ENCODE measurements at places on chromosomes 13 and 19.
A peak's percentile ranks its signal among the peaks of the same experiment; 100 is the strongest.

- DNase-seq: no peak
Measured at GRCh38 chr13:106047859-106048258, 487.6 kb downstream of the EFNB2 start.

DNA sequence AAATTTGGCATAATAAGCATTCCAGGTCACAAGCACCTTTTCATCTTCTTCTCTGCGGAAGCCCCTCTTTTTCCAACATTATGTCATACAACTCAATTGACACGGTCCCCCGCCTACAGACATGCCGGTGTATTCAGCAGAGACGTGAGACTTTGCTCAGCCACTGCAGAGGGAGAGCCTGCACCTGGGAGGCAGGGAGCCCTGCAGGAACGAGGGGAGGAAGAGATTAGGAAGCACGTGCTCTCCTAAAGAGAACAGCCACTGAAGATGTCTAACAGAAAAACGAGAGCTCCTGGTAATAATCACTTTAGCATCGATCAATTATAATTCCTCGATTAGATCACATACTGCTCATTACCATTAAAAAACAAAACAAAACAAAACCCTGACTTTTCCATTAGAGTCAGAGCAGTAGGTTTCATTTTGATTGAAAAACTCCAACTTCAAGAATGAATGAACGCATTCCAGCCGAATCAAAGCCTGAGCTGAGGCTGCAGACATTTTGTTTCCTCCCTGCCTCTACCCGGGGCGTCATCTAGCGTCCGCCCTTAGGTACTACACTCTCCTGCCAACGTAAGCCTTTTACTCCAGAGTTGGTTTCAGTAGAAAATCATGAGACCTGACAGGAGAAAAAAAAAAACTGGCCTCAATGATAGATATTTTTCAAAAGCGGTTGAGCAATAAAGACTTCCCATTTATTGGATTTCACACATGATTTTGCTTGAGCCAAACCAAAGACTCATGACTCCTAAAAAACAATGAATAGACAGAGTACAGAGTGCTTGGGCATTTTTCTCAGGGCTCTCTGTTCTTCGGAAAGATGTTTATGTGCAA, 194.5 kb downstream of the KATNAL1 start:
- DNase-seq: peak; percentile 88

DNA sequence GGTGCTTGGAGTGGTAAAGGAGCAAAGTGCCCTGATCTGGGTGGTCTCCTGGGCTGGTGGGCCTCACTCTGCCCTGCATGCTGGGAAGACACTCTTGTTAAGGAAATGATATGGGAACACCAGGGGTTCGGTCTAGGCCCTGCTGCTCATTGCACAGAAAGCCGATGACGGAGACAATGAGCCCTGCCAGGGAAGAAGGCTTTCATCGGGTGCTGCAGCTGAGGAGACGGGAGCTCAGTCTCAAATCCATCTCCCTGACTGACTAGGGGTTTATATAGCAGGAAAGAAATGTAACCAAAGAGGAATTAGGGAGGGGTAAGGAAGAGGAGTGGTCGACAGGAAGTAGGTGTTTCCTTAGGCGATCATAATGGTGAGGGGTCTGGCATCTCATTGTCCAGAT, 253.4 kb downstream of the TEX29 start:
- no peak for DNase-seq

DNA sequence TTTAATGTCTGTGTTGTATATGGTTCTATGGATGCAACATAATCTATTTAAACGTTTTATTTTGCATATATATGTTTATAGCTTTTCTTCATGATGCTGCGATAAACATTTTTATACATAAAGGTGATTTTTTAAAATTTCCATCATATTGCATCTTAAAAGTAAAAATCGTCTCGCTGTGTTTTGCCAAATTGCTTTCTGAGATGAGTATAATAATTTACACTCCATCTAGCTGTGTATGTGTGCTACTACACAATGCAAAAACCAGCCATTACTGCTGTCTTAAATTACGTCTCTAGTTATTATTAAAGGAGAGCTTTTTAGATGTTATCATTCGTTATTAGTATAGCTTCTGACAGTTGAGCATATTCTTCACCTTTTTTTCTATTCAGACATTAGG, 37.2 kb downstream of the METTL21C start:
- DNase-seq: no peak

GRCh38 chr19:7942981-7943443, 454 bp downstream of the TIMM44 start:
- no peak for DNase-seq

DNA sequence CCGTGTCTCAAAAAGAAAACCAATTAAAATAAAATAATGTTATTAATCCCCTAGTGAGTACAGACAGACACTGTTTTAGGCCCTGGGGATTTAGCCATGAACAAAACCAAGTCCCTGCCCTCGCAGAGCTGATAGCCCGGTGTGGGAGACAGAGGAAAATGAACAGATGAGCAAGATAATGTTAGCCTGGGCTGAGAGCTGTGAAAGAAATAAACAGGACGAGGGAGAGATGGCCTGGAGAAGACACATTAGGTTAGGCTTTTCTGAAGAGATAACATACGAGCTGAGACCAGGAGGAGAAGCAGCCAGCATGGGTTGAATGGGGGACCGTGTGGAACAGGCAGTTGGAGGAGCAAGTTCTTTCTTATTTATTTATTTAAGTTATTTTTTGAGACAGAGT, 9.0 kb downstream of the RELB start:
- DNase-seq: no peak

DNA sequence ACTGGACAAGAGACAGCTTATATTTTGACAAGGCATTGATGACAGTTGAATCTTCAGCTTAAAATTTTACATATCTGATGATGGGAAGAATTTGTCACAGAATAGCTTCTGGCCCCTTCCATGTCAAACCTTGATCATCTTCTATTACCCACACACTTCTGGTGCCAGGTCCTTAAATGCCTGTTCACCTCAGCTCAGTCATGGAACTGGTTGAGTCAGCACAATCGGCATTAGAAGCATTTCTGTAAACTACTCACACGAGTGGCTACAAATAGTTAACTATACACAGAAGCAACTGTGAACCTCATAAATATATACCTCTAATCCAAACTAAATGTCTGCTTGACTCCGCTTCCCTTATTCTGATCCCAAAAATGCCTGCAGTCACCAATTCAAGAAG, 161.2 kb downstream of the FOXO1 start:
- DNase-seq: no peak

DNA sequence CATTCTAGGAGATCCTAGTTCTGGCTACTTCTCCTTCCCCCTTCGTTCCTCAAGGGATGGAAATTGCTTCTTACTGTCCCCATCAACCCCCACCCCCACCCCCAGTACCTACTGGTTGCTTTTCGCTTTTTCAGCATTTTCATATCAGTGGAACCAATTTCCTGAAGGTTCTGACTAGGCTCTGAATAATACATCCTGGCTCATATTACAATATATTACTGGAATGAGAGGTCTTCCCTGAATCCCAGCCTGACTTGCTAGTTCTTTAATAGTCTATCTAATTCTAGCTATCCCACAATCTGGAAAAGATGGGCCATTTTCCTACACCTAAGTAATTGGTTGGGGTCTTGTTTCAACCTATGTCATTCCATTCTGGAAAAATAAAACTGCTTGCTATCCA, 207.4 kb downstream of the COG6 start:
- no peak for DNase-seq

GRCh38 chr13:20513466-20513995, 12.1 kb downstream of the CRYL1 start:
- DNase-seq: no peak

DNA sequence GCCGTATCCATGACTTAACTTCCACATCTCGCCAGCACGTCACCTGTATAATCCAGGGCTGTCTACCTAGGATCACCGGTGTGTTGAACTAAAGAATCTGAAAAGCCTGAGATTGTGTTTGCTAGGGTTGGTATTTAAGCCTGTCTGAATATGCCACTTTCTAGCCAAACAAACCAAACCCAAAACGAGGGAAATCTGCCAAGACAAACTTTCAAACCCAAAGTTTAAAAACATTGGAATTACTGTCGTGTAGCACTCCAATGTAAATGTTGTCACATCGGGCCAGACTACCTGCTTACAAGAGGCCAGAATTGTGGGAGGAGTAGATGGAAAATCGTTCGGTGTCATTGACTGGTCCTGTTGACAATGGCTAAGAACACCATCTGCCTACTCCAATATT, 747.8 kb downstream of the EFNB2 start:
- no peak for DNase-seq

DNA sequence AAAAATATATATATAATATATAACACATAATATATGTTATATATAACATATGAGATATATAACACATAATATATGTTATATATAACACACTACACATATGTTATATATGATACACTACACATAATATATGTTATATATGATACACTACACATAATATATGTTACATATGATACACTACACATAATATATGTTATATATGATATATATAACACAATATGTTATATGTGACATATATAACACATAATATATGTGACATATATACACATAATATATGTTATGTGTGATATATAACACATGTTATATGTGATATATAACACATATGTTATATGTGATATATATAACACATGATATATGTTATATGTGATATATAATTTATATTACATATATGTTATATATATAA, 129.7 kb downstream of the CACNA1A start:
- no peak for DNase-seq

DNA sequence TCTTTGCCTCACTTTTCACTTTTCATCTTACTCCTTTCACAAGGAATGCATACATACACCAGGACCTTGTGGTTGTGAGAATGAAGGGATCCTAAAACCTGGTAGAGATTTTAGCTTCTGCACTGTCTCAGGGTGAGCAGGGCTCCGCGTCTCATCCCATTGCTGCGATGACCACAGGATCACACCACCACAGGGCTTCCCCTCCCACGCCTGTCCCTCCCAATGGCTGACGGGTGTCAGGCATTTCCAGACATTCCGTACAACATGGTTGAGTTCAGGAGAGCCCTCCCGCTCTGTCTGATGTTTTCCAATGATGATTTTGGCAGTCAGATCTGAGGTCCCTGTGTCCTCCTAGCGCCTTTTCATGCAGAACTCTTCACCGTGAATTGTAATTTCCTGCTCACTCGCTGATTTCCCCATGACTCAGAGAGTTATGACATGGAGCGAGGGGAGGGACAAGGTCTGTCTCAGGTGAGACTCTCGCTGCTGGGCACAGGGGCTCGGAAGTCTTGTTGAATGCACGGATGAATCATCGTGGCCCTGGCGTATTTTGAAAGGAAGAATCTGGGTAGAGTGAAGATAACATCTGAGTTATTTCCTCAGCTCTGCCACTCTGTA, 102.8 kb downstream of the TEX29 start:
- DNase-seq: no peak

DNA sequence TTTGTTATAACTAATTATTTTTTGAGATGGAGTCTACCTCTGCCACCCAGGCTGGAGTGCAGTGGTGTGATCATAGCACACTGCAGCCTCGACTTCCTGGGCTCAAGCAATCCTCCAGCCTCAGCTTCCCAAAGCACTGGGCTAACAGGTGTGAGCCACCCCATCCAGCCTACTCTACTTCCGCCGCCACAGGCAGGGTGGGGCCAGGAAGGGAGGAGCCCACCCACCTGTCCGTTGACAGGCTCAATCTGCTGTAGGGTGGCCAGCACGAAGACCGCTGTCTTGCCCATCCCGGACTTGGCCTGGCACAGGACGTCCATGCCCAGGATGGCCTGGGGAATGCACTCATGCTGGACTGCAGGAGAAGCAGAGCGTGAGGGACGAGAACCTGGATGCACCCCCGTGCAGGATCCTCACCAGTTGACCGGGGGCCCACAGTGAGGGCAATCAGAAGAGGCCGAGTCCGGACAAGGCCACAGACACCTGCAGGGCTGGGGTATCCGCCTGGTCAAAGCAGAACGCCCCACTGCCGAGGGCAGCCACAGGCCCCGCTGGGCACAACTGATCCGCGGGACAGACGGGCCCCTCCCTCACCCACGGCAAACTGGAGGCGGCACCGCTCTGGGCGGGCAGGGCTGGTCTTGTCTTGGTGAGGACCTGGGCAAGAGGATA, 6.7 kb downstream of the DDX39A start:
- DNase-seq: no peak

DNA sequence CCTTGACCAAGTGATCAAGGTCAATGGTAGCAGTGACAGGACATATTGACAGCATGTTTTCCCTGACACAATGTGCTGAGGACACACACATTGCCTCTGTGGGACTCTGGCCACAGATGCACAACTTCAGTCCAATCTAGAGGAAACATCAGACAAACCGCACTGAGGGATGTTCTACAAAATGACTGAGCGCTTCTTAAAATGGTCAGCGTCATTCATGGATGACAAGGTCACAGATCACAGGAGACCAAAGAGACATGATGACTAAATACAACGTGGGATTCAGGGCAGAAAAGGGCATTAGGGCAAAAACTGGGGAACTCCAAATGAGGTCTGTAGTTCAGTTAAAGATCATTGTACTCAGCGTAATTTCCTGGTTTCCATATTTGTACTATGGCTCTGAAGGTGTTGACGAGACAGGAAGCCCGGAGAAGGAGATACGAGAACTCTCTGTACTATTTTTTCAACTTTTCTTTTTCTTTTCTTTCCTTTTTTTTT, 20.6 kb downstream of the PBX4 start:
- DNase-seq: no peak

GRCh38 chr13:52405767-52406494, at the start of gene THSD1:
Gene THSD1, minus strand, starts transcription at chr13:52406172. Its CDS starts 3,572 bp downstream, at chr13:52402600.
- peak; percentile 37 for DNase-seq

DNA sequence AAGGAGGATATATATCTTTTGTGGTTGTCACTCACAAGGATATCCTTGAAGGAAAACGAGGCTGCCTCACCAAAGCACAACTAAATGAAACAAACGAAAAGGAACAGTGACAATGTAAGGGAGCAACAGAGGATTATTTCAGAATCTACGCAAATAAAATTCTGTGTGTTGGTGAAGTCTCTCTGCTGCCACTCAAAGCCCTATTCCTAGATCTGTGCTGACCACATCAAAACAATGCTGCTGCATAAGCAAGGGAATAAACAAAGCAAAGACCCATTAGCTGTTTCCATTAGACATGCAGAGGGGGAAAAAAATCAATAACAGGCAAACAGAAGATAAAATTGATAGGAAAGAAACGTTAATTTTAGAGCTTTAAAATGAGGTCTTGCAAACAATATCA, 204.4 kb downstream of the MZT1 start:
- no peak for DNase-seq

DNA sequence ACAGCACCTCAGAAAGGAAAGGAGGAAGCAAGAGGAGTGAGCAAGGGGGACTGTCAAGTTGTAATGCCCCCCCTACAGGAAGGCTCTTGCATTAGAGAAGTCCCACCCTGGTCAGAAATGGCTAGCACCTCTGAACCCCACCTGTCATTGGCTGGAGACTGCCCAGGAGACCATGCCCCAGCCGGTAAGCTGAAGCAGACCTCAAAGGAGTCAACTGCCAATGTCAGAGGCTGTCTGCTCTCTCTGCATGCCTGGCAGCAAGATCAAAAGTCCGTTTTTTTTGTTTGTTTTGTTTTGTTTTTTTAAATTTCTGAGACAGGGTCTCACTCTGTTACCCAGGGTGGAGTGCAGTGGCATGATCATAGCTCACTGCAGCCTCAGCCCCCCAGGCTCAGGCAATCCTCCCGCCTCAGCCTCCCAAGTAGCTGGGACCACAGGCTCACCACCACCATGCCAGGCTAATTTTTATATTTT, 8.1 kb upstream of the BCL3 start:
- DNase-seq: no peak
